GM23248 (cell line): ENCODE measurements at places on chromosomes 2 and 18. TPM values are rescaled to one million over a fixed set of nuclear protein-coding genes. Genes with fewer than 3 reads are reported as not detected.

Gene HMSD
- total RNA-seq: not detected in 2 replicates

GRCh38 chr18:2535419-2535910 is 35.8 kb downstream of the METTL4 start:
- no peak for DNase-seq

GRCh38 chr18:2049986-2050385 is 521.3 kb downstream of the METTL4 start:
- no peak for DNase-seq

DNA sequence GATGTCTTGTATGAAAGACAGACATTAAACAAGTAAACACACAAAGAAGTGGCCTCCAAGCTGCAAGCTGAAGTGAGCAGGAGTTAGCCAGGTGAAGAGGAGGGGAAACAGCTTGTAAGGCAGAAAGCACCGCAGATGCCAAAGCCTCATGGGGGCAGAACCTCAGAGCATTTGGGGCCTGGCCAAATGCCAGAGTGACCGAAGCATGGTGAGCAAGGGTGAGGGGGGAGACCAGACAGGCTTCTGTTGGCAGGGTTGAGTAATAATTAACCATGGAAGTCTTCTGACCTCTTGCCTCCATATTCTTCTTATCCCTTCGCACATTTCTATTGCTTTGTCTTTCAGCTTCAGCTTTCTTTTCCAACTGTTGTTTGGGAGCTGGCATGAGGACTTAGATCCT is 5.6 kb downstream of the QPCT start:
- DNase-seq: no peak

DNA sequence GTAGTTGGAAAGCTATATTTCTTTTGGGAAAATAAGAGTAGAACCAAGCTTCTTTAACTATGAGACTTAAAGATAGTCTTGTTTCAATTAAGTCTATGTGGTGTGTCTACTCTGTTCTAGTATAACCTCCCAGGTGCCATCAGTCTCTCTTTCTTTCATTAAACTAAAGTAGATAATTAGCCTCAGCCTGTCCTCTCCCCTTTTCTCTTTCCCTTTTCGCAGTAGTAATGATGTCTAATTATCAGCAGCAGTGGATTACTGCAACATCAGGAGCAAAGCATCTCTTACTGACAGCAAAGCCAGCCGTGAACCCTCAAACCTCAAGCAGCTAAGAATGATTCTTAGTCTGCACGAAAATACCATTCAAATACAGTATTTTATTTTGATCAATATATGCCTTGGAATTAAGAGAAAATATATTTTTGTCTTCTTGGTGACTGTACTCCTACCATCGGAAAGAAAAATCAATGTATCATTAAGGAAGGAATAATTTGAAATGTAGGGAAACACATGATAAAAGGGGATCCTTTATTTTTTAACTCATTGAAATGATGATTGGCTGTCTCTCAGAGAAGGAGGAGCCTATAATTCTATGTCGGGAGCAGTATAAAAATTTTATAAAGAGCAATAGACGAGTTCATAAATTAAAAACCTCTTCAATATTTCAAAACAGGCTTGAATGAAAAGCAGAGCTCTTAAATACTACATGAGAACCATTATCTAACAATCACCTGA is 4.5 kb downstream of the NOL4 start:
- no peak for DNase-seq

DNA sequence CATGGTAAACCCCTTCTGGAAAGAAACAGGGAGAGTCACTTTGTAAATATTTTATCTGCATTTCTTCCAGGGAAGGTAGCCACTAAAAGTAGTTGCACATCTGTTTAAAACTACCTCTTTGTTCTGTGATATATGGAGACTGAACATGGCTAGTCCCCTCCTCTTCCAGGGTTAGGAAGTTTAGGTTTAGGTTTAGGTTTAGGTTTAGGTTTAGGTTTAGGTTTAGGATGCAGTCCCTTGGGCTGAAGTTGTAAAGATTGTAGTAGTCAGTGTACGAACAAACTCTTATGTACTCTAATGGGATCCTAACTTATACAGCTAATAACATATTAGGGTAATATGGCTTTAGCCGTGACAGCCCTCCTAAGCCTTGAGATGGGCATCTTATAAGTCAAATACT is 880.2 kb upstream of the TMEFF2 start:
- DNase-seq: no peak
